ENCODE measurements at places on chromosomes 7 and 10. TPM values are rescaled to one million over a fixed set of nuclear protein-coding genes. Genes with fewer than 3 reads are reported as not detected.

CPVL gene
- 9.4 TPM for polyA plus RNA-seq

ZNF107 gene
- polyA plus RNA-seq: 0.56 TPM

PLXDC2 gene
- polyA plus RNA-seq: 3.6 TPM

COL13A1 gene
- polyA plus RNA-seq: 0.46 TPM

ZNF503 gene
- 7.6 TPM for polyA plus RNA-seq

ANKRD61 gene
- not detected for polyA plus RNA-seq

AOAH gene
- 2.6 TPM for polyA plus RNA-seq

SPDYE2 gene
- polyA plus RNA-seq: not detected

TMEM176B gene
- 20.1 TPM for polyA plus RNA-seq

TEX47 gene
- polyA plus RNA-seq: not detected

STEAP1B gene
- 2.9 TPM for polyA plus RNA-seq

FAM131B gene
- polyA plus RNA-seq: 69.6 TPM

DNA sequence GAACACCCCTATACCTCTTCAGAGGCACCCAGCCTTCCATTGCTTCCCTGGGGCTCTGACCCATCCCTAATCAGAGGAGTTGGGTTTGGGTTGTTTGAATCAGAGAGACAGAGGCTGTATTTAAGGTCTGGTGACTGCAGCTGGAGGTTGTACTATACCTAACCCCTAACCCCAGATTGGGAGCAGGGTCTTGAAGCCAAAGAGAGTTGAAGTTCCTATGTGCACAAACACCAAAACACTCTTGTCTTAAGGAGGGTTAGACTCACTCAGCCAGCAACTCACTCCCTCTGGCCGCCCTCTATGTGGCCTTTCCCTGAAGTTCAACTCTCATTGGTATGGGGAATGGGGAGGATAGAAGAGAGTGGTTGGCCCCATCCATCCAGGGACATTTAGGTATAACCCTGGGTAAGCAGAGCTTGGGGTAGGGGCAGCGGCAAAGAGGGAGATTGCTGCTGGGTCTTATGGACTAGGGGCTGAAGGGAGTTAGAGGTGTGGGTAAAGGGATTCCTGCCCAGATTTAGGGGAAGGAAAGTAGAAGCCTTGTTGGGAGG lies 80.0 kb downstream of the PAX2 start:
- DNase-seq: no peak

GRCh38 chr7:45278763-45279398 lies 121.3 kb downstream of the RAMP3 start:
- no peak for DNase-seq

DNA sequence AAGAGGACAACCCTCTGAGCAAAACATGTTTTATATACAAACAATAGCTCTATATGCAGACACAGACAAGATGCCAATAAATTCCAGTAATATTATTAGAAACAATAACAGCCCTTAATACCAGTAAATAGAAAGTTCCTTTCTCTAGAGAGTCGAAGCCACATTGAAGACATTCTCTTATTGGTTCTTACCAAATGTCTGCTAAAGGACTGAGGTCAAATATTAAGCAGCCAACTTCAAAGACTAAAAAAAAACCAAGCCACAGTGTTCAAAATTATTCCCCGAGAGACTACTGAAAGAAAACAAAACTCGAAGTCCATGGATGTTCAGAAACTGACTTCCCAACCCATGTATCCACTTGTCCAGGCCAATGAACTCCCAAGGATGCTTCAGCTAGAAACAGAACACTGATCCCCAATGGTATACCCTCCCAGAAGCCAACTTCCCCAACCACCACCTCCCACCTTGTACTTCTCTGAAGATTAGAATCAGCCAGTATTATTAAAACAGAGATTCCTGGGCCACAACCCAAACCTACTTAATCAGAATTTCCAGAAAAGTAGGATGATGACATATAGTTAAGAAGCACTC lies 51.9 kb downstream of the FAM13C start:
- DNase-seq: no peak

DNA sequence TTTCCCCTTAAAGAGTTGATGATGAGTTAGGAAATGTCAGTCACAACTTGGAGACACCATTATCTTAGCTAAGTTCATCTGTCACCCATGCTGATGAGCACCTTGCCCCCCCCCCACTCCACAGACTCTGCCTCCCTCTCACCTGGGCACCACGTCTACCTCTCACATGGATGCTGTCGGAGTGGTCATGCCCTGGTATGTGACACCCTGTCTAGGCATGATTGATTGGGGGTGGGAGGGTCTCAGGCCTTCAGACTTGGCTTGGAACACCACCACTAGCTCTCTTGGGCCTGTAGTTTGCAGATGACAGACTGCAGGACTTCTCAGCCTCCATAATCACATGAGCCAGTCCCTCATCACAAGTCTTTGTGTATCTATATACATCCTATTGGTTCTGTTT lies 78.0 kb downstream of the WDR37 start:
- DNase-seq: no peak

DNA sequence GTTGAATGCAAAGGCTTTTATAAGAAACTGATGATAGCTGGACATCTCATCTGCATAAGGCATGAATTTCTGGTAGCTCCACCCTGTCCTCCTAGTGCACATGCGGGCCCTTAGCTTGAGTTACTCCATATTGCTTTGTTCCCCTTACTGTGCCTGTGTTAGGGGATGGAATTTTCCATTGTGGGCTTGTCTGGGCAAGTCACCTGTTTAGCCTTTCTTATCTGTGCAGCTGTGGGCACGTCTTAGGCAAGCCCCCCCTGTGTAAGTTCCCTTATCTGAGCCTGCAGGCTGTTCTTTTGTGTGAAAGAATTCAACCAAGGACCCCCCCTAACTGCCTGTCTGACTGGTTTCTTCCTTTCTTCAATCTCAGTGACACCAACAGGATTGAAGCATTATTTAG lies 14.5 kb upstream of the CROT start:
- DNase-seq: no peak

DNA sequence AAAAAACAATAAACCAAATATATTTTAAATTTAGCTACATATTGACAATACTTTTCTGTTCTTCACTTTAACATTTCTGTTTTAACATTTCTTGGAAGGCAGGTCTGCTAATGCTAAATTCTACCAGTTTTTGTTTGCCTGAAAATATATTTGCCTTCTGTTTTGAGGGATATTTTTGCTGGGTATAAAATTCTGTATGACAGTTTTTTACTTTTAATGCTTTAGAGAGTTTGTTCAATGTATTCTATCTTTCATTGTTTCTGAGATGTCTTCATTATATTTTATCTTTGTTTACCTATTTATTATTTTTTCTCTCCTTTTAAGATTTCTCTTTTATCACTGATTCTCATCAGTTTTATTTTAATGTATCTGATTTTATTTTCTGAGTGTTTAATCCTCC lies 409.2 kb upstream of the DPP6 start:
- no peak for DNase-seq

- no peak for DNase-seq
Measured at GRCh38 chr10:80461208-80462183, 7.4 kb downstream of the TSPAN14 start.

GRCh38 chr10:11434324-11434723 lies 177.1 kb downstream of the USP6NL start:
- DNase-seq: no peak

DNA sequence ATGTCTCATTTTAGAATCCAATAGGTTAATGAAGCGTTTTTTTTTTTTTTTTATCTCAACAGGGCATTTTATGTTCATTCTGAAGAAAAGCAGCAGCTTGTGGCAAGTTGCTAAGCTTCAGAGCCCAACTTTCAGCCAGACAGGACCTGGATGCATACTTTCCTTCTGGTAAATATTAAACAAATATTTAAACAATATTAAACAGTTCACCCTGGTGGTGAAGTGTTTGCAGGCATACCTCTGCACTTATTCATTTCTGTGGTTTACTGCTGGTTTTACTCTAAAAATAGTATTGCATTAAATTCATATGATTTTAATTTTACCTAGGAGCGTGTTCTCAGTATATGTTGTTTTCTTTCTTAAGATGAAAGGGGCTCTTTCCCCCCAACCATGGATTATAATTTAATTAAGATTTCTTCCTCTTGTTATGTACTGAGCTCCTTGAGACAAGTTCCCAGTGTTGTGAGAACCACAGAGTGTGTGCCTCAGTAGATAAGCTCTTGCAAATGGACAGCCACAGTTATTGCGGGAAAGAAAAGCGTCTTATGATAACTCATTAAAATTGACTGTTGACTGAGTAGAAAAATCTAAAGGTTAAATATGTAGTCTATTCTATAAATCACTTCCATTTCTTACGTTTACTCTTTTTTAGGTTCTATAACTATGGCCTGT lies 155.8 kb downstream of the MALRD1 start:
- DNase-seq: no peak

- DNase-seq: no peak
Measured at GRCh38 chr10:46526682-46527038, 29.8 kb downstream of the GPRIN2 start.

DNA sequence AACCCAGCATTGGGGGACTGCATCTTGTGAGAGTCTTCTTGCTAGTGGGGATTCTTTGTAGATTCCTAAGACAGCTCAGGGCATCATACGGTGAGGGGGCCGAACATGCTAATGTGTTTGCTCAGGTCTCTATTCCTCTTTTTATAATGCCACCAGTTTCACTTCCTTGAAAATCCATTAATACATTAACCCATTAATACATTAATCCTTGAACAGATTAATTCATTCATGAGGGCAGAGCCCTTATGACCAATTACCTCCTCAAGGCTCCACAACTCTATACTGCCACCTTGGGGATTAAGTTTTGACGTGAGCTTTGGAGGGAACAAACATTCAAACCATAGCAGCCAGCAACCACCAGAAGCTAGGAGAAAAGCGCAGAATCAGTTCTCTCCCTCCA lies 67.2 kb upstream of the POT1 start:
- no peak for DNase-seq

- DNase-seq: peak; percentile 25
Measured at GRCh38 chr7:93601363-93601762, 26.8 kb upstream of the CALCR start.

DNA sequence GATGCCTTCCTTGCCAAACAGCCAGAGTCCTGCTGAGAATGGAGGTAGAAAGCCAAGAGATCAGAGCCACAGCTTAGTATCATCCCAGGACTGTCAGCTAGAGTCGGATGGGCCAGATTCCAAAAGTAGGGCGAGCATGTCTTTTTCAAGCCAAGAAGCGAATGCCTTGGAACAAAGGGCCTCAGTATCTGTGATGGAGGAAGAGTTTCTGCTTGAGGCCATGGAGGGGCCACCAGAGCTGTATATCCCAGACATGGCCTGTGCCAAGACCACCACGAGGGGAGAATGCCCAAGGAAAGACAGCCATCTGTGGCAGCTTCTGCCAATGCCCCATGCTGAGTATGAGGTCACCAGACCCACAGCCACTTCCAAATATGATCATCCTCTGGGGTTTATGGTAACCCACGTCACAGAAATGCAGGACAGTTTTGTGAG lies 44.3 kb upstream of the PPP1R17 start:
- DNase-seq: peak; percentile 42

GRCh38 chr10:132120200-132120599 lies 54.5 kb downstream of the JAKMIP3 start:
- no peak for DNase-seq

DNA sequence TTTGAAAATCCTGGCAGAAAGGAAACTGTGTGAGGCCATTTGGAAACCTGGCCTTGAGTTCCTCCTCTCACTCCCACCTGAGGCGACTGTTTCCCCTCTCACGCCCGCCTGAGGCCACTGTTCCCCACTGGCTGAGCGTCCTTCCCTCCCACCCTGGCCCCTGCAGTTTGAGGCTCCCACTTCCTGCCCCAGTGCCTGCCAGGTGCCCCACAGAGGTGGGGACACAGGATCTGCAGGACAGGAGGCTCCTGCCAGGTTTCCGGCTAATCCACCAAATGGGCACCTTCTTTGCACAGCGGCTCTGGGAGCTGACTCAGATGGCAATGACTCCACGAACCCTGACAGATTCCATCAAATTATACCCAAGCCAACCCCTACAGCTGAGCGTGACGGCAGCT lies 24.3 kb upstream of the LARP4B start:
- no peak for DNase-seq

DNA sequence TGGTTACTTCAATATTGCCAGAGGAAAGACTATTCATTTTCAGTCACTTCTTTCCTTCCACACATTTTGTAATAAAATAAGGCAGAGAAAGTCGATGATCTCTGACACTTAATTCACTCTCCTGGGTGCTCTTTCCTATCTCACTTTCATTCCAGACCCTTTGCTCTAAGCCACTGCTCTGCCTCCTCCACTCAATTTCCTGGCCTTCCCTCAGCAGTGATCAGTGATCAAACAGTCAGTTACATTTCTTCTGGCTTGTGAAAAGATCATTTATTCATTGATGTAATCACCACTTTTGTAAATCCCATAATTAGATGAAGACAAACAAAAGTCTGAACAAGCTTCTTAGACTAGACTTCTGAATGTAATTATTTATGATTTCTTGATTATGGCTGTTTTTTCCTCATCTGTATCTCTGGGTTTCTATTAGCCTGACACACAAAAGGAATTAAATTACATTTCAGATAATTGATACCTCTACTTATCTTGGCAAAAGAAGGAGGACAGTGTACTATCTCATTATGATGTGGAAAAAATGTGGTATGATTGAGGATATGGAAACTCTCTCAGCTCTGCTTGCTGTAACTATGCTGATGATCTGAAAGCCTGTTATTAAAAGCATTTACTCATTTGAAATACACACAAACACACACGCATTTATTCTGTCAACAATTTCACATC lies 1102.3 kb downstream of the GRM8 start:
- peak; percentile 3 for DNase-seq

GRCh38 chr10:114879541-114880158 lies 58.1 kb downstream of the FHIP2A start:
- peak; percentile 37 for DNase-seq

- peak; percentile 76 for DNase-seq
Measured at GRCh38 chr7:124784879-124785818, 19.6 kb upstream of the GPR37 start.

DNA sequence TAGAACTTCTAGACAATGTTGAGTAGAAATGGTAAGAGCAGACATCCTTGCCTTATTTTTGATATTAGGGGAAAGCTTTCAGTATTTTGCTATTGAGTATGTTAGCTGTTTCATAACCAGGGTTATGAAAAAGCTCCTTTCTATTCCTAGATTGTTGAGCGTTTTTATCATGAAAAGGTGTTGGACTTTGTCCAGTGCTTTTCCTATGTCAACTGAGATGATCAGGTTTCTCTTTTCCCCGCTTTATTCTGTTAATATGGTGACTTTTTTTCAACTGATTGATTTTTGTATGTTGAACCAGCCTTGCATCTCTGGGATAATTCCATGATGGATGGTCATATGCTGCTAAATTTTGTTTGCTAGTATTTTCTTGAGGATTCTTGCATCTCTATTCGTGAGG lies 58.5 kb downstream of the LCOR start:
- no peak for DNase-seq

- DNase-seq: no peak
Measured at GRCh38 chr7:158784270-158784669, 45.0 kb downstream of the ESYT2 start.

- DNase-seq: no peak
Measured at GRCh38 chr7:77655836-77656455, 40.3 kb upstream of the RSBN1L start.

DNA sequence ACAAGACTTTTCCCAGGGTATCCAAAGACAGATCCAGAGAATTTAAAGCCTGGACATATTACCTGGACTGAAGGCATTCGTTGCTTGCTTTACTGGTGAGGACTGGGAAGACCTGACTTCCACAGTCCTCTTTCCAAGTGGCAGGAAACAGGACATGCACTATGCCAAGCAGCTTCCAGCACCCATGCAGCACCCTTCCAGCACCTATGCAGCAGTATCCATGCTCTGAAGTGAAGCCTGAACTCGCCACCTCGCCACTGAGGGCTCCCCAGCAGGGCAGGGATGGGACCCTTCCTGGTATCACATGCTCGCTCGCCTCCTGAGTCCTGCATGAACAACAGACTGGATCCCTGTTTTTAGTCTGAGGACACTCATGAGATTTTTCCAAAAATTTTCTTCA lies 189.9 kb upstream of the KLF14 start:
- DNase-seq: no peak

GRCh38 chr10:384538-385305 lies 249.5 kb downstream of the ZMYND11 start:
- no peak for DNase-seq

All from brain (organoid and tissue), 16 donors.